ENCODE measurements at places on chromosomes 11 and 22.

- no peak for DNase-seq
Measured at GRCh38 chr11:24264868-24265267, 232.0 kb upstream of the LUZP2 start.

- no peak for DNase-seq
Measured at GRCh38 chr11:65047581-65048422, 6.8 kb downstream of the SAC3D1 start.

GRCh38 chr11:15909937-15910598 is 446.3 kb downstream of the SOX6 start:
- DNase-seq: no peak

DNA sequence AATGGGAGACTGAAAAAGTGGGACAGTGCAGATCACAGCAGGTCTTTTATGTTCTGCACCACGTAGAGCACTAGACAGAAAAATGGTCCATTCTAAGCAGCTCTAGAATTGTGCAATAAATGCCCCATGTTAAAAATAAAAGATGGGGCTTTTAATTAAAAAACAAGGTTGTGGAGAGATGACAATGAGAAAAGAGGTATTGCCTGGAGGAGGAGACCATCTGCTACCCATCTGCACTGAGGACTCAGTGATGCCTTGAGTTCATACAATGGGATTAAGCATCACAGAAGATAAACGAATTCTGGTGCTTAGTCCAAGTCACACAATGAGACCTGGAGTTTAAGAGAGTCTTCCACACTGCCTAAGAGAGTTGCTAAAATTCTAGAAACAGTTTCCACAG is 73.6 kb downstream of the PAK1 start:
- no peak for DNase-seq

- DNase-seq: no peak
Measured at GRCh38 chr11:2830886-2831285, 54.7 kb downstream of the CDKN1C start.

All from cardiac fibroblast (primary cell).